Femur (tissue), 1 donor: ENCODE measurements at places on chromosomes 11 and 22.
A peak's percentile ranks its signal among the peaks of the same experiment; 100 is the strongest.

GRCh38 chr11:71963468-71963867 is 34.6 kb downstream of the RNF121 start:
- DNase-seq: no peak

DNA sequence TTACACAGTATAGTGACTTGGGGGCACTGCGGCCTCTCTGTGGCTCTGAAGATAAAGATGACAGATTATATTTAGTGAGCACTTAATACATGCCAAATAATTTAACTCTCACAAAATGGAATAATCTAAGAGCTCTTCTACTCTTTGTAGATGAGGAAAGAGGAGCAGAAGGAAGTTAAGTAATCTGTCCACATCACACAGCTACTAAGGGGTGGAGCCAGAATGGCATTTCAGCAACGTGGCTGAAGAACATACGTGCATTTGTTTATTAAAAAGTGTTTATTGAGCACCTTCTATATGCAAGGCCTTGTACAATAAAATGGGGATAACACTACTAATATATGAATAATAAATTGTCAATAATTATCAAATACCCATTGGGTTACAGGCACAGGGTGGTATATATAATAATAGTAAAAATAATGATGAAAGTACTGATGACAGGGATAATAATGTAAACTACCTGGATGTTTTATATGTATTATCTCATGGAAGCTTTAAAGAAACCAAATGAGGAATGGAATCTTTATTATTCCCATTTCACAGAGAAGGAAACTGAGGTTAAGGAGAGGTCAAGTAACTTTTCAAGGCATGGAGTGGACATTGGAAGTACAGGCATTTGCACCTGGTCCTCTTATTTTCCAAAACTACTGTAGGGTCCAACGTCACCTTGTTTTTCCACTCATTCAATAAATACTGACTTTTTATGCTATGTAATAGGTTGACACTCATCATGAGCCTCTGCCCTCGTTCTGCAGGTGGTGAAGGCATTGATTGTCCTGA is 38.0 kb upstream of the IL17RA start:
- DNase-seq: no peak

DNA sequence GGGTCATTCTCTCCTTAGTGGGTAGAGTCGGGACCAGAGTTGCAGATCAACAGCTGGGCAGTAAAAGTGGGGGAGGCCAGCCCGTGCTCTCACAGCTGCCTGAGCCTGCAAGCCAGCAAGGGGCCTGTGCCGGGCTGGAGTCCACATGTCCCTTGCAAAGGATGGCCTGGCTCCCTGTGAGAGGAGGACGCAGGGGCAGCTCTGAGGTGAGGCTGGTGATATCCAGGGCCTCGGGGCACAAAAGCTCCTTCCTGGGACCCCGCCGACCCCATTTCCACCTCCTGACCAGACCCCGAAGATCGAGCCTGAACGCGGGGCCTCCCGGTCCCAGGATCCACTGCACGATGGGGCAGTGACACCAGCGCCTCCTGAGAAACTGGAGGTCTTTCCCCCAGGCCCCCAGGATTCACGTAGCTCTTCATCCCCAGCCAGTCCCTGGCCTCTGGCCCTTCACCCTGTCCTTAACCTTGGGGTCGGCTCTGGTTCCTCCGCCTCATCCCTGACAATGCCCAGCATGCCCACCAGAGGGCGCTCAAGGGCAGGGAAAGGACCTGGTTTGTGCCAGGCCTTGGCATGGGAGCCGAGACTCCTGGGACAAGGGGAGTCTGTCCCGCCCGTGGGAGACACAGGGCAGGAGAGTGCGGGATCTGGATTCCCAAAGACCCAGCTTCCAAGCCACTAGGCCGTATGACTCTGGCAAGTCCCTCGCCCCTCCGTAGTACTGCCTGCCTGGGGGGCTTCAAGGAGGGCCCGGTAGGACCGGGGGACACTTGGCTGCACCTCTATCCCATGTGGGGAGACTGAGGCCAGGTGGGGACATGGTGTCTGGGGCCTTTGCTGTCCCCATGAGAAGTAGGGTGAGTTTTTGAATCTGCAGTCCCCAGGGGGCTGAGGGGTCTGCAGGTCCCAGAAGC is 17.8 kb upstream of the WNT7B start:
- DNase-seq: peak; percentile 87

- DNase-seq: no peak
Observed at GRCh38 chr22:29233277-29233877, 27.7 kb downstream of the EMID1 start.

DNA sequence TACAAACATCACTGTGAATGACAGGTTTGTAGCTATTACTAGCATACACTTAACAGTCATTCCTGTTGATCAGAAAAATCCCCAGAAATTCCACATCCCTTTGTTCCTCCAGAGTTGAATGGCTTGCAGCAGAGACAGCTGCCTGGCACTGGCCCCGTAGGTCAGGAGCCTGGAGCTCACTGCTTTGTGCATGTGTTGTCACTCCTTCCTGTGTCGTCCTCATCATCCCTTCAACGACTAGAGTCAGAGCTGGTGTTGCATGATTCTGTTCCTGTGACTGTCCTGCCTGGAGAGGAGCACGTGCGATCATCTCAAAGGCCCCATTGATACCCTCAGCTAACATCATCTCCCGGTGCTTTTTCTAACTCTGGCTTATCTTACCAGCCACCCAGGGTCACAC is 58.3 kb downstream of the LDLRAD3 start:
- peak; percentile 48 for DNase-seq

DNA sequence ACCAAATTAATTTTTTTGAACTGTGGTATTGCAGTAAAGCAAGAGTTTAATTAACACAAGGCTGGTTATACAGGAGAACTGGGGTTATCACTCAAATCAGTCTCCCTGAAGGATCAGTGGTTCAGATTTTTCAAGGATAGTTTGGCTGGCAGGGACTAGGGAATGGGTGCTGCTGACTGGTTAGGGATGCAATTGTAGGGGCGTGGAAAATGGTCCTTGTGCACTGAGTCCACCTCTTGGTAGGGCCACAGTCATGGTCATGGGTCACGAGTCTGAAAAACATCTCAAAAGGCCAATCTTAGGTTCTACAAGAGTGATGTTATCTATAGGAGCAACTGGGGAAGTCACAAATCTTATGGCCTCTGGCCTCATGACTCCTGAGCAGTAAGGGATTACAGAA is 27.9 kb downstream of the MCHR1 start:
- DNase-seq: no peak

DNA sequence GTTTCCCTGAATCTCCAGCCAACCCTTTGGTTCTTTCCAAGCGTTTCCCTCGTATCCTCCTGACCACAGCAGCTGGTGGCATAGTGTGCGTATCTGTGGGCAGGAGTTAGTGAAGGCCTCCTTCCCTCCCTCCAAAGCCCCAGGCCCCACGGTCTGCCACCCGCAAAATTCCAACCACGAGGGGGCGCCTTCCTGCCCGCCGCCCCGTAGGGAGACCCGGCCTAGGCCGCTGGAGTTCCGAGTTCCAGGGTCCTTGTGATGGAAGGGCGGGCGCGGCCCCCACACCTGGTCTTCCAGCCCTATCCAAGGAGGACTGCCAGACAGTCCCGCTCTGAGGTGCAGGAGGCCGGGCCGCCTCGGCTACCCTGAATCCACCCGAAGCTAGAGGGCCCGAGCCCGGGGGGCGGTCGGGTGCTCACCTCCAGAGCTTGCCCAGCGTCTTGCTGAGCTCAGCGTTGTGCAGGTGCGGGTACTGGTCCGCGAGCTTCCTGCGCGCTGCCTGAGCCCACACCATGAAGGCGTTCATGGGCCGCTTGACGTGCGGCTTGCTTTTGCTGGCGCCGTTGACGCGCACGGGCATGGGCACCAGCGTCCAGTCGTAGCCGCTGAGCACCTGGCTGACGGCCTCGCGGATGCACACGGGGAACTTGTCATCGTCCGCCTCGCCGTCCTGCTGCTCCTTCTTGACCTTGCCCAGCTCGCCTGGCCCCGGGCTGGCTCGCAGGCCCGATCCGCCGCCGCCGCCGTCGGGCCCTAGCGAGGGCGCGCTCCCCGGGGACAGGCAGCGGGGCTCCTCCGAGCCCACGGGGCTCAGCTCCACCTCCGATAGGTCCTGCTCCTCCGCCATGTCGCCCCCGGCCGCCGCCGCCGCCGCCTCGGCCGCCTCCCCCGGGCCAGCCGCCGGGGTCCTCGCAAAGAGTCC is 1.2 kb downstream of the SOX10 start:
- DNase-seq: no peak

DNA sequence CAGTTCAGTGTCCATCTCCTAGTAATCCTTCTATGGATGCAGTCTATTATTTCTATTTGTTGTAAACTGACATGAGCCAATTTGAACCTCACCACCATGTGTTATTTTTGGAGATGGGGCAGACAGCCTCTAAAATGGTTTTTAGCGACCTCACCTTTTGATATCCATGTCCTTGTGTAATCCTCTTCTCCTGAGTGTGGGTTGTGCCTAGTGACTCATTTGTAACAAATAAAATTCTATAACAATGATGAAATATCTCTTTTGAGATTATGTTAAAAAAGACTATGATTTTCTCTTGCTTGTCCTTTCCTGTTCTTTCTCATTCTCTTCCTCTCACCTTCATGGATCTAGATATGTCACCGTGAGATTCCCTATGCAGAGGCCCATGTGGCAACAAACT is 554.6 kb upstream of the ANO3 start:
- DNase-seq: no peak

DNA sequence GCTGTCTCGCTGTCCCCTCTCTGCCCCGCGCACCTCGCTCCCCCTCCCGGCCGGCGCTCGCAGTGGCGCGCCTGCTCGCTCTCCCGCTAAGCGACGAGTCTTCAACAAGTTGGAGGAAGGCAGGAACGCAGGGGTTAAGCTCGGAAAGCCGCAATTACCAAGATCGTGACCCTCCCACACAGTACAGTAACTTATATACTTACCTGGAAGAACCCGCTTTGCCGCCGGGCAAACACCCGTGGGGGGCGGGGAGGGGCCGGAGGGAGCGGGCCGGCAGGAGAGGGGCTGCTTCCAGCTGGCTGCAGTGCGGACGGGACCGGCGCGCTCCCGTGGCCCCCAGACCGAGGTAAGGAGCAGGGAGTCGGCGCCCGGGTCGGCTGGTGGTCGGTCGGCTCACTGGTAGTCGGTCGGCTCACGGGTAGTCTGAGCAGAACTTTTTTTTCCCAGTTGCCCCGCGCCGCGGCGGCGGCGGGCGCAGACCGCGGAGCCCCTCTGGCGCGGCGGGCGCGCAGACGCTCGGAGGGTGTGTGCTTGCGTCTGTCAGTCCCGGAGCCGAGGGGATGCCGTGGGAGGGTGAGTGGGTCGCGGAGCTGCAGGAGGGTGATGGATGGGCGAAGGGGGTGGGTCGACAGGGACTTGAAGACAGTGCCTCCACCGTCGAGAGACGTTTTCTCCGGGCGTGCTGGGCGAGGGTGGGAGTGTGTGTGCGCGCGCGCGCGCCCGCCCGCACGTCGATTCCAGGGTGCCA is 101.2 kb upstream of the HSD17B12 start:
- no peak for DNase-seq

GRCh38 chr11:1076061-1076665 is 1.5 kb downstream of the MUC2 start:
- peak; percentile 12 for DNase-seq

- no peak for DNase-seq
Observed at GRCh38 chr11:104899226-104899625, 966 bp upstream of the CASP12 start.

DNA sequence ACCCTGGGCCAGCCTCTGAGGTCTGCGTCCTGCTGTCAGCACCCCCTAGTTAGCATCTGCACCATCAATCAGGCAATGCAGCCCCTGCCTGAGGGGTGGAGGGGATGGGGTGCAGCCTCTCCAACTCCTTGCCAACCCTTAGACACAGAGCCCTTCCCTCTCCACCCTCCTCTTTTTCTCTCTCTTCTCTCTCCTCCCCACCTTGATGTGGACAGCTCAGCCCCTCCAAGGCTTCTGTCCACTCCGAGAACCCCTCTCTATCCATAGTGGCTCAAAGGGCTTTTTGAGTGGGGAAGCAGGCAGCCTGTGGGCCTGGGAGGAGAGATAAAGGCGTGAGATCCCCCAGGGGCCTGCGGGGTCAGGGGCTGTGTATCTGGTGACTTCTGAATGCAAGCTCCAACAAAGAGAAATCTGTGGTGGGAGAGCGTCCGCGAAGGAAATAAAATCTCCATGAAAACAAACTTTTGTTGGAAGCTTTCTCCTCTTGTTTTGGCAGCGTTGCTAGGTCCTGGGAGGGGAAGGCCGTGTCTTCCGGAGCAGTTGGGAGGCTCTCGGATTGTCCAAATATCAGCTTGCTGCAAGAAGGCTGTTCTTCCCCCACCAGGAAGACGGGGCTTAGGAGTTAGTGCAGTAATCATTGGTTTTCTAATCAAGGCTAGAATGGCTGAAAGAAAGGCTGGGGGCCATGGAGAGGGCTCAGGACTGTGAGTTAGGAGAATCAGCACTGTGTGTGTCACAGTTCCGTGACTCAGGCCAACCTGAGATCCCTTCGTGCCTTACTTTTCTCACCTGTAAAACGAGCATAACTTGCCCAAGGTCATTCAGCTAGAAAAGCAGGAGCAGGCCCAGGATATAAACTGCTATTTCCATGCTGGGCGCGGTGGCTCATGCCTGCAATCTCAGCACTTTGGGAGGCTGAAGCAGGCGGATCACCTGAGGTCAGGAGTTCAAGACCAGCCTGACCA is 50.3 kb downstream of the PKNOX2 start:
- peak; percentile 85 for DNase-seq

GRCh38 chr11:133501643-133502539 is 30.4 kb downstream of the OPCML start:
- no peak for DNase-seq
